Choroid plexus epithelial cell (primary cell): ENCODE measurements at places on chromosomes 16 and 17.
A peak's percentile ranks its signal among the peaks of the same experiment; 100 is the strongest.

GRCh38 chr17:42577140-42577531, 393 bp downstream of the PSMC3IP start:
- DNase-seq, result no peak

- DNase-seq, result peak; percentile 39
These were observed 217.0 kb downstream of the ZNF423 start for GRCh38 chr16:49638673-49639610.

DNA sequence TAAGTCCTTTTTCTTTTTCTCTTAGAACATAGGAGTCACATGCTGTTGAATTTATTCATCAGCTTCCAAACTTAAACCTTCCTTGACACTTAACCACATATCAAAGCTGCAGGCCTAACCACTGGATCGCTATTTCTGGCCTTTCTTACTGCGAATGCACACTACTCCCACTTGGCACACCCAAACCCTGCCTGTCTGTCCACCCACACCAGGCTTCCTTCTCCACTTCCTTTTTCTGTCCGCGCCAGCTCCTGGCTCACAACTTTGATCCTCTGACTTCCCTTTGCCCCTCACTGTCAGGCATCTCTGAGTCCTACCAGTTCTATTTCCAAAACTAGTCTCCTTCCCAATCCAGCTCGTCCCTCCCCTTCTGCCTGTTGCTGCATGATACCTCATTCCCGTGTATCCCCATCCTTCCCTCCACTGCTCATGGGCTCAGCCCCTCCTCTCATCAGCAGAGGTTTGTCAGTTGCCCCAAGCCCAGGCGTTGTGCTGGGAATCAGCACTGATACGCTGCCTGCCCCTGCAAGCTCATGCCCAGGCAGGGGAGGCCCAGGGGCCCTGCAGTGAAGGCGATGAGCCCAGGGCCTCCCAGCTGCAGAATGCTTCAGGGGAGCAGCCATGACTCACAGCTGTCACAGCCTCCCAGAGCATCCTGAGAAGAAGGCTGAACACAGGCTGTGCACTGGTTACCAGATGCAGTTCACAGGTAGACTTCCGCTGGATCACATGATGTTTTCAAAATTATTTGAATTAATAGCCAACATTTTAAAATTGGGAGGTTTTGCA, 179.8 kb downstream of the KATNIP start:
- DNase-seq, result peak; percentile 53

DNA sequence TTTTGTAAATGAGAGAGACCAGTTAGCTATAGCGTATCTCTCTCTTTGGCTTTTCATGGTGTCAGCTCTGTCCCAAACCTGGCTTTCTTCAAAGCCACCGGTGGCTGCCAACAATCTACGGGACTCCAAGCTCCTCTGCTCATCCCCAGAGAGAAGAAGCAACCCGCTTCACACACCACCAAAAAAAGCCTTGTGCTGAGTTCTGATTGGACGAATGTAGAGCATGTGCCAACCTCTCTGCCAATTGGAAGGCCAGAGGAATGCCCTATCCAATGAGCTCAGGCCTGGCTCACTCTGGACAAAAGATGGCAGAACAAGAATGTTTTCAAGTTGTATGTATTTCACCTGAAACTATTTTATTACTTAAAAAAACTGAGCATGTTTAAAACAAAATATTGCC, 202.4 kb downstream of the C16orf95 start:
- DNase-seq, result no peak

DNA sequence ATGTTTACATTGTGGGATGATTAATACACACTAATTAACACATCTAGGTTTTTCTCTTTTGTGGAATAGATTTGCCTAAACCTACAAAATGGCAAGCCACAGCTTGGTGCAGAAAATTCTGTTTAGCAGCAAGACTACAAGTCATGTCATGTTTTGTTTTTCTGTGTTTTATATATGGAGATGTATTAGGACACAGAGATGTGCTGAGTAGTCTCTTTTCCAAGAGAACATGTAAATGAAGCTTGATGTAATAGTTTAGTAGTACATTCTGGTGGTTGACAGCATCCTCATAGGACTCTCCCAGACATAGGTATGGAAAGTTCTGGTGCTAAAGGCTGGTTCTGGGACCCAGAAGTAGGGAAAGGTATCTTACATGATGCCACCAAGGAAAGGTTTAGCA, 1345.4 kb downstream of the CDH11 start:
- no peak for DNase-seq

DNA sequence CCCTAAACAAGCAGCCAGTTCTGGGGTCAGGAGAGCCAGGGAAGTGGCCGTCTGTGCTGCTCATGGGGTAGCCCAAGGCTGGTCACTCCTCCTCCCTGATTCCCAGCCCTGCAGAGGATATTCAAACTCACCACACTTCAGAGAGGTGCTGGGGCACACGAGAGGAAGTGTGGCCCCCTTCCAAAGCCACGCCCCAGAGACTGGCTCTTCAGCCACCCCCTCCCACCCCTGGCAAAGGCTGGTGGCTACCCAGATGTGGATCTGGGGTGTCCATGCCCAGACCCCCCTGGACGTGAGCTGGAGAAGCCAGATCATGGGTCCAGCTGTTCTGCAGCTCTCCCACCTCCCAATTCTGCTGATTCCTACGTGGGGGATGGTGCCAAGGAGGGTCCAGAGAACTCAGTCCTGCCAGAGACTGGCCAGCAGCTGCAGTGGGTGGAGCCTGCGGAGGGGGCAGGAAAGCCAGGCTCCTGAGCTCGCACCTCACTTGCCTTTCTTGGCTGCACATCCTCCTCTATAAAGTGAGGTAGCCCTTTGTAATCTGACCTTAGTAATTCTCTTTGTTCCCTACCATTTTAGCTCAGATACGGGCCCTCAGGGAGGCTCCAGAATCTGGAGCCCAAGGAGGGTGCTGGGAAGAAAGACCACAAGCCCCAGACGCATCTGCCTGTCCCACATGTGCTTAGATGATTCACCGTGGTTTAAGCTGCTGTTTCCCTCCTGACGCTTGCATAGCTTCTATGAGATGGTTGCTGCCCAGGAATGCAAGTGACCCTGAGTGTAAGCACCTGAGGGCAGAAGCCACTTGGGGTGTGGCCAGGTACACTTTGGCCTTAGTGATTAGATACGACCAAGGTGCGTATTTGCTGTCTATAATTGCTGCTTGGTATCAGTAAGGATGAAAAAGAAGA, 15.3 kb downstream of the SDK2 start:
- DNase-seq, result no peak

DNA sequence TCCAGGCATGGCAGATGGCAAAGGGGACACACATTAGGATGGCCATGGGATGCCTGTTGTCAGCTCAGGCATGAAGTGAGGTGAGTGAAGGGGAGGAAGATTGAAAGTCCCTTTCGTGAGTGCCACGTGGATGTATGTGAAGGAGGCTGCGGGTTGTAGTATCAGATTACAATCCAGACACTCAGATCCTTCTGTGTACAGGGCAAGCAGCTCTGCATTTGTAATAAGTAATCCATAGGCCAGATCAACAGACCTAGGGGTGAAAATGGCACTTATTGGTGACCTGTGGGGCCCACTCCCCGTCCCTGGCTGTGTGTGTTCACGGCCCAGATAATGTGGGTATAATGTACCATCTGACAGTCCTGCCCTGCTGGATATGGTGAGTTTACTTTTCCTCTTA, 159.5 kb downstream of the DNAH9 start:
- DNase-seq, result no peak

DNA sequence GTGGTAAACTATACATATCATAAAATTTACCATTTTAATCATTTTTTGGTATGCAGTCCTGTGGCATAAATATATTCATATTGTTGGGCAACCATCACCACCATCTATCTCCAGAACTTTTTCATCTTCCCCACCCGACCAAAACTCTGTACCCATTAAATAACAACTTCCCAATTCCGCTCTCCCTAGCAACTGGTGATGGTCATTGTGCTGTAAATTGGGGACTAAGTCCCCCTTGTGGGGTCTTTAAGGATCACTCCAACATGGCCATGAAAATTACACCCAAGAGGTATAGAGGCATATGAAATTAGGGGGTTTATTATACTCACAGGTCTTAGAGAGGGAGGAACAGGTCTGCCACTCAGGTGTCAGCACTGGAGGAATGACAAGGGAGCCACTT, 57.4 kb upstream of the NKD1 start:
- DNase-seq, result no peak

- no peak for DNase-seq
These were observed 65.7 kb downstream of the MARF1 start for GRCh38 chr16:15576960-15577958.

- no peak for DNase-seq
These were observed 7.6 kb downstream of the ADCY7 start for GRCh38 chr16:50273888-50274325.

GRCh38 chr17:75750661-75751423, 14.2 kb downstream of the GALK1 start:
- DNase-seq, result no peak

- no peak for DNase-seq
These were observed 102.1 kb downstream of the N4BP1 start for GRCh38 chr16:48507886-48508285.

DNA sequence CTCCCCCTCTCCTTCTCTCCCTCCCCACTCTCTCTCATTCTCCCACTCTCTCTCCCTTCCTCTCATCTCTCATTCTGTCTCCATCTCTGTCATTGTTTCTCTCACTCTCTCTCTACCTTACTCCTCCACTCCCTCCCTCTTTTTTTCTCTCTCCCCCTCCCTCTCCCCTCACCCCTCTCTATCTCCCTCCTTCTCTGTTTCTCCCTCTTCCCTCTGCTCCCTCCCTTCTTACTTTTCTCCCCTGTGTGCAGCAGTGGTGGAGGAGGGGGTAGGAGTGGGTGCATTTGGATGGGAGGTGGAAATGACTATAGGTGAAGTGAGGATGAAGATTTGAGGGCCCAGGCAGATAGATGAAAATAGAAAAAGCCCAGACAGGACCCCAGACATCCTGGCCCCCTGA, 70.9 kb downstream of the HLF start:
- DNase-seq, result no peak

DNA sequence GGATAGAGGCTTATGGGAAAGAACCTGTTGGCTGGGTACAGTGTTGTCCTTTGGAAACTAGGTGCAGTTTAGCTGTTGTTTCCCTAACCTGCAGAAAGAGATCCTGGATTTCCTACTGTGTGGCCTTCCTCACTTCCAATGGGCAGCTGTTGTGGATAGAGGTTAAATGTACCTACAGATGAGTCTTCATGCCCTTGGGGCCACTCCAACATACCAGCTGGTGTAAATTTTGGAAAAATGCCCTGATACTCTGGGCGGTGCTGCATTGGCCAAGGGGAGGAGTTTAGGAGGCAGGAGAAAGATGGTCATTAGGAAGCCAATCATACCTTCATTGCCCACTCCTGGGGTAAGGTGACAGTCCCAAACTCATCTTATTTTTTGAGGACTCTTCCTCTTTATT, 70.2 kb downstream of the SNX11 start:
- no peak for DNase-seq

DNA sequence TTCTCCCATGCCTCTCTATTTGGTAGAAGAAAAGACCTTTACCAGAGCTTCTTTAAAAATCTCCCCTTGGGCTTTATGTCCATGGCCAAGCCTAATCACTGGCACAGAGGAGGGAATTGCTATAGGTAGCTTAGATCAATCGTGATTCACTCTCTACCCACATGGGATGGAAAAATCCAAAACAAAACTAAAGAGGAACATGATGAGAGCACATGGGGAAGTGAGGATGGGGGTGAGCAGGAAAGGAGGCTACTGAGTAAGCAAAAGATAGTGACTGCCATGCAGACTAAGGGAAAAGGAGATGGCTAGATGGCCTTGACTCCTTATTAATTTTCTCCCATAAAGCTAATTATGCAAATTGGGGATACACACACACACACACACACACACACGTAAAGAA, 201.2 kb downstream of the HS3ST3A1 start:
- DNase-seq, result no peak

- DNase-seq, result no peak
These were observed 213.2 kb downstream of the IRX3 start for GRCh38 chr16:54073356-54073755.

- DNase-seq, result no peak
These were observed 165.7 kb upstream of the CDH8 start for GRCh38 chr16:62201911-62202310.

DNA sequence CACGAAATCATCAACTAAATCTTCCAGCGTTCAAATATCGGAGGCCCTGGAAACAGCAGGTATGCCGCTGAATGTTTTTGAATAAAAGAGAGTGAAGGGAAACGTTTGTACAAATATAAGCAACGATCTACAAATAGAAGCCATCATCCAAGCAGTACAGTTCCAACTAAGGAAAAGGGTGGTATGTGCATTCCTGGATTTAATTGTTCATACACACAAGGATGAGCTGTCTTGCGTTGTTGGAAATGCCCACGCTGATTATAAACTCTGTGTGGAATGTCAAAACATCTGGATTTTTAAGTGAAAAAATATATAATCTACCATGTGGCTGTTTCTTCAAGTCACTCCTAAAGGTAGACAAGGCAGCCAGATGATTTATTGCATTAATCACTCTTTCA, 191.8 kb upstream of the HSBP1 start:
- DNase-seq, result no peak

GRCh38 chr17:35046245-35046644, 17.3 kb downstream of the RFFL start:
- no peak for DNase-seq

- DNase-seq, result peak; percentile 83
These were observed 1.0 kb downstream of the ORAI3 start for GRCh38 chr16:30949650-30950515.

- peak; percentile 26 for DNase-seq
These were observed 74.1 kb downstream of the SOCS1 start for GRCh38 chr16:11181899-11182279.

DNA sequence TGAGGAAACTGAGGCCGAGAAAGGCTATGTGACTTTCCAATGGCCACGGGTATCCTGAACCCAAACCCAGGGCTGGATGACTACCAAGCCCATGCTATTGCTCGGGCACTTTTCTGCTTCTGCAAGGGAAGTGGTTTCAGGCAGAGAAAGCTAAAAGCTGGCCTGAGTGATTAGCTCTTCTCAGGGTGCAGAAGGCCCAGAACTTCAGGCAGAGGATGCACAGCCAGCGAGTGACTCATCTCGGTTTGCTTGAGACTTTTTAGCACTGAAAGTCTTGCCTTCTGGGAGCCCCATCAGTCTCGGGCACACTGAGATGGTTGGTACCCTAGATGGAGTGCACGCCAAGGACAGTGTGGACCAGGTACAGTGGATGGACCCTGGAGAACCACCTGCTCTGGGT, 129.5 kb upstream of the SDK2 start:
- DNase-seq, result no peak

GRCh38 chr16:16021646-16021987, 72.2 kb downstream of the ABCC1 start:
- DNase-seq, result no peak

DNA sequence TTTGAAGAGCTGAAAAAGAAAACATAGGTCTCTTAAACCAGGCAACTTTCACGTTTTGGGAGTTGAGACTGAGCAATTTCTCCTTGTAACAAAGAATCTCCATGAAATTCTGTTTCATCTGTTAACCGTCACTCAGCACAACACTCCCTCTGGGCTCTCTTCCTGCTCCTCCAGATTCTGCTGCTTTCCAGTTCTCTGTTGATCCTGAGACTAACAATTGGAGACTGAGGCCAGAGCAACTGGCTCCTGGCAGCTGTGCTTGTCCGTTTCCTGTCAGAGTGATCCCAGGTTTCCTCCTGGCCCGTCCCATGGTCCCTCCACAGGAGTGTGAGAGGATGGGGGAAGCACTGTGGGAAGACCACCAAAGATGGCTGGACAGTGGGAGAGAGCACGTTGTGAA, 32.5 kb downstream of the IST1 start:
- no peak for DNase-seq

GRCh38 chr17:29791336-29792080, 138.5 kb downstream of the SSH2 start:
- DNase-seq, result no peak
